ENCODE measurements at places on chromosomes 7 and 10.

DNA sequence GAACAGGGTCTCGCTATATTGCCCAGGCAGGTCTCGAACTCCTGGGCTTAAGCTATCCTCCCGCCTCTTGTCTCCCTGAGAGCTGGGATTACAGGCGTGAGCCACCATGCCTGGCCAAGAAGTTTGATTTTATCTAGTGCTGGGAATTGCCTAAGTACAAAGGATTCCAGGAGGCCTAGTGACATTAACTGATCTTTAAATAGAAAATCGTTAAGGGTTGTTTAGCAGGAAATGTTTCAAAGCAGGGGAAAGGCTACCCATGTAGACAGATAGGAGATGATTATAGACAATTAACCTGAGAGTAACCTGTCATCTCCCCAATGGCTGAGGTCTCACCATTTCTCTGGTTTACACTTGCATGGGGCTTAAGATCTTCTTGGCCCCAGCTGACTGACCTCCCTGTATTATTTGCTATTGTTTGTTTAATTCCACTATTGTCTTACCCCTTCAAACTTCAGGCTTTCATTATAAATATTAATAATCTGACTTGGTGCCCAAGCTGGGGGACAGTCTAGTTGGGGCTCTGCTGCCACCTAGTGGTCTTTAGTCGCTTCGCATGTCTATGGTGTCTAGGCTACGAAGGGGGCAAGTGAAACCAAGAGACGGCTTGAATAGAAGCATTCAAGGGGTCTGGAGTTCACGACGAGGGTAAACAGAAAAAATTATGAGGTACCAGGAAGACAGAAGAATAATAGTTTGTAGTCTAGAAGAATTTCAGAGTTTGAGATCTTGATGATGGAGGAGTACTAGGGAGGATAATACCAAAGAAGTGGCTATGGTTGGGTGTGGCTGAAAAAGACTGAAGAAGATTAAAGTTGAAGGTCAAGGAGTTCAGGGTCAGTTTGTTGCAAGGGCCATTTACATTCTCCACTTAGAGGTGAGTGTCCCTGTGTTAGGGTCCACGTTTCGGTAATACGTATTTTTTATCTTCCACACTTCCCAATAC is 40.4 kb upstream of the BPGM start:
- H3K4me3 ChIP-seq = no peak overlapping the region
- H3K4me1 ChIP-seq = no peaks in the 10 kb centered on the region
- H3K27me3 ChIP-seq = no peaks in the 10 kb centered on the region
- H3K36me3 ChIP-seq = no peaks in the 10 kb centered on the region

- H3K27ac ChIP-seq = no peak overlapping the region
- H3K4me3 ChIP-seq = no peak overlapping the region
- peaks cover 3% of the 10 kb centered on the region for H3K4me1 ChIP-seq
- DNase-seq = no peak
- H3K27me3 ChIP-seq = no peaks in the 10 kb centered on the region
Observed at GRCh38 chr7:24982917-24983316, 2.9 kb upstream of the OSBPL3 start.

DNA sequence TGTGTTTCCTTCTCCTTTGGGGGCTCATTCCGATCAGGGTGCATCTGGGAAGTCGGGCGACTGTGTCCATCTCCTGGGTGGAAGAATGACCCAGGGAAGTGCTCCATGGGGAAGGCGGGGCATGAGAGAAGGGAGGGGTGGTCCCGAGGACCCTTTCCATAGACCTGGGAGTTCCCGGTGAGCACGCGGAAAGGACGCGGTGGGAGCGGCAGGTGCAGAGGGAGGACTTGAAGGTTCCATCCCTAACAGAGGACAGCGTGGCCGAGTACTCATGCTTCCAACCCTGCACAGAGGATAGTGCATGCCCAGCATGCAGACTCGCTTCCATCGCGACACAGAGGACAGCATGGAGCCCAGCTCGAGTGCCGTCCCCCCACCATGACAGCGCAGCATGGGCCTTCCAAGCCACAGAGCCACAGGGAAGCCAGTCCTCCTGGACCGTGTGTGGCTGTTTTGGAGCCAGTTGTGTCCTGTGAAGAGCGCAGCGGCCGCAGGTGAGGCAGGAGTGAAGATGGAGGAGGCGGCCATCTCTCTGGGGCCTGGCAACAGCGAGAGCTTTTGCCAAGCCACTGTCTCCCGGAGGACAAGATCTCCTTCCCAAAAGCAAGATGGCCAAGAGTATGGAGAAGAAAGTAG is 281.4 kb downstream of the DNAJB6 start:
- H3K27ac ChIP-seq = no peak overlapping the region
- no peak overlapping the region for H3K4me3 ChIP-seq
- no peaks in the 10 kb centered on the region for H3K4me1 ChIP-seq
- peak; percentile 28 for DNase-seq

- H3K4me3 ChIP-seq = no peak overlapping the region
- H3K36me3 ChIP-seq = no peaks in the 10 kb centered on the region
- H3K4me1 ChIP-seq = no peaks in the 10 kb centered on the region
- no peaks in the 10 kb centered on the region for H3K27me3 ChIP-seq
- no peak for DNase-seq
Observed at GRCh38 chr7:49596701-49597491, 176.5 kb upstream of the VWC2 start.

DNA sequence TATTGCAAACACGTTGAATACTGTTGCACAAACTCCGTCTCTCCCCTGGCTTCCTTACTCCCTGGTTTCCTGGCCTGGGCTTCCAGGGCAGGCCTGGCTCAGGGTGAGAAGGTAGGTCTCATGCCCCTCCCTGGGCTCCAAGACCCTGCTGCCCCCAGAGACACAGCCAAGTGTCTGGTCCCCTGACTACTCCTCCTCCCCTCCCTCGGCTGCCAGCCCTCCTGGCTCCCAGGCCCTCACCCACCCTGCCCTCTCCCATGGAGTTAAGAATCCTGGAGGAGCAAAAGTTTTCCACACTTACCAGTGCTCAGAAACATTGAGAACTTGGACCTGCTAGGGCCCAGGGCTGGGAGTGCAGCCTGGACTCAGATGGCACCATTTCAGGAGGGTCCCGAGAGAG is 47.2 kb upstream of the RABGEF1 start:
- H3K27ac ChIP-seq = no peak overlapping the region
- no peak for DNase-seq
- no peaks in the 10 kb centered on the region for H3K4me1 ChIP-seq
- H3K4me3 ChIP-seq = no peak overlapping the region
- H3K36me3 ChIP-seq = no peaks in the 10 kb centered on the region

DNA sequence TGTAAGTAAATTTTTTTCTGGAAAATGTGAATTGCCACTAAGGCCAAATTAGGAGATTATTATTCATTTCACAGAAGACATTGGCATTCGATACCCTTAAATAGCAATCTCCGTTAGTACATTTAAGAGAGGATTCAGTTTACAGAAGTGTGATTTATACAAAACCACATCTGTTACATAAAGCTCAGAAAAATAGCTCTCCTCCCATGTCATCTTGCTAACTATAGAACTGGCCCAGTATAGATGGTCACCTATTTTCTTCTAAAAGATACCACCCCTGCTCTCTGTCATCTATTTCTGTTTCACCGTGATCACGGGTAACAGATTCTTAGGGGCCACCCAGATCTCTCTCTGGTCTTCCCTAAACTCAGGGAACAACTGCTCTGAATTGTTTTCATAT is 119.1 kb downstream of the HIP1 start:
- H3K27me3 ChIP-seq = no peaks in the 10 kb centered on the region
- H3K4me1 ChIP-seq = no peaks in the 10 kb centered on the region
- no peak for DNase-seq
- no peaks in the 10 kb centered on the region for H3K36me3 ChIP-seq
- no peak overlapping the region for H3K27ac ChIP-seq
- no peak overlapping the region for H3K4me3 ChIP-seq

GRCh38 chr7:133587903-133588302 is 335.0 kb downstream of the EXOC4 start:
- no peak for DNase-seq
- no peak overlapping the region for H3K27ac ChIP-seq
- H3K36me3 ChIP-seq = no peaks in the 10 kb centered on the region
- H3K4me3 ChIP-seq = no peak overlapping the region
- H3K4me1 ChIP-seq = no peaks in the 10 kb centered on the region

GRCh38 chr10:71721313-71721712 is 1.7 kb upstream of the C10orf105 start:
- no peaks in the 10 kb centered on the region for H3K36me3 ChIP-seq
- DNase-seq = no peak
- H3K27me3 ChIP-seq = no peaks in the 10 kb centered on the region
- no peaks in the 10 kb centered on the region for H3K4me1 ChIP-seq
- H3K4me3 ChIP-seq = no peak overlapping the region
- H3K27ac ChIP-seq = no peak overlapping the region

DNA sequence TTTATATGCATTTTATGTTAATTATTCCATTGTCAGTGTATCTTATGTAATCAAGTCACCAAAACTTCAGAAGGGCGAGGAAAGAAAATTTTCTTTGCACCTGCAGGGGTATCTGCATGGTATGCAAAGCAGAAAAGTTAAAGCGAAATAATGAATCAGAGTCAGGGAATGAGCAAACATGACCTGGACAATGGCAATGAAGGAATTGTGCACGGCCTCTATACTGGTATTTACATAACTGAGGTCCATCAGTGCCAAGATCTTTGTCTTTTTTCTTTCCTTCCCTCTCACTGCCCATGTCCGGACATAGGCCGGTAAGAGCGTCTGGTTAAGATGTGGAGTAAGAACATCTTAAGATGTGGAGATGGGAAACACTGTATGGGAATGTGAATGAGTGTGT is 14.4 kb upstream of the AKR1C3 start:
- H3K36me3 ChIP-seq = no peaks in the 10 kb centered on the region
- no peaks in the 10 kb centered on the region for H3K4me1 ChIP-seq
- H3K27ac ChIP-seq = no peak overlapping the region
- H3K27me3 ChIP-seq = no peaks in the 10 kb centered on the region
- no peak overlapping the region for H3K4me3 ChIP-seq

- no peaks in the 10 kb centered on the region for H3K27me3 ChIP-seq
- H3K4me1 ChIP-seq = no peaks in the 10 kb centered on the region
- no peak overlapping the region for H3K4me3 ChIP-seq
- H3K36me3 ChIP-seq = no peaks in the 10 kb centered on the region
- H3K27ac ChIP-seq = no peak overlapping the region
Observed at GRCh38 chr10:69426376-69426727, 9.6 kb upstream of the TACR2 start.

DNA sequence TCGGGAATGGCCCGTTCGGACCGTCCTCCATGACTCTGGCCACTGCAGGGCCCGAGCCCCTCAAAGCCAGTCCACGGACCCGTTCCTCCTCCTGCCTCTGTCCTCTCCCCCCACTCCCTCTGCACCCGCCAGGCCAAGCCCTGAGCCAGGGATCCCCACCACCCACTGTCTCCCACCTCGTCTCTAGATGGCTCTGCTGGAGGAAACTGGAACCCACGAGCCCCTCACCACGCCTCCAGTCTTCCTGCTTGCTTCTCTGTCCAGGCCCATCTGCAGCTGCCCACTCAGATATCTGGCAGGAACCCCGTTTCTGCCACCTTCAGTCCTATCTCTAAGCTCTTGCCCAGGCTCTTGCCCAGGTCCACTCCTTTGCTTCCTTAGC is 24.3 kb downstream of the GRID2IP start:
- no peak for DNase-seq
- no peak overlapping the region for H3K27ac ChIP-seq
- no peaks in the 10 kb centered on the region for H3K36me3 ChIP-seq
- no peaks in the 10 kb centered on the region for H3K27me3 ChIP-seq
- peak overlapping the region; percentile 71 for H3K4me3 ChIP-seq

DNA sequence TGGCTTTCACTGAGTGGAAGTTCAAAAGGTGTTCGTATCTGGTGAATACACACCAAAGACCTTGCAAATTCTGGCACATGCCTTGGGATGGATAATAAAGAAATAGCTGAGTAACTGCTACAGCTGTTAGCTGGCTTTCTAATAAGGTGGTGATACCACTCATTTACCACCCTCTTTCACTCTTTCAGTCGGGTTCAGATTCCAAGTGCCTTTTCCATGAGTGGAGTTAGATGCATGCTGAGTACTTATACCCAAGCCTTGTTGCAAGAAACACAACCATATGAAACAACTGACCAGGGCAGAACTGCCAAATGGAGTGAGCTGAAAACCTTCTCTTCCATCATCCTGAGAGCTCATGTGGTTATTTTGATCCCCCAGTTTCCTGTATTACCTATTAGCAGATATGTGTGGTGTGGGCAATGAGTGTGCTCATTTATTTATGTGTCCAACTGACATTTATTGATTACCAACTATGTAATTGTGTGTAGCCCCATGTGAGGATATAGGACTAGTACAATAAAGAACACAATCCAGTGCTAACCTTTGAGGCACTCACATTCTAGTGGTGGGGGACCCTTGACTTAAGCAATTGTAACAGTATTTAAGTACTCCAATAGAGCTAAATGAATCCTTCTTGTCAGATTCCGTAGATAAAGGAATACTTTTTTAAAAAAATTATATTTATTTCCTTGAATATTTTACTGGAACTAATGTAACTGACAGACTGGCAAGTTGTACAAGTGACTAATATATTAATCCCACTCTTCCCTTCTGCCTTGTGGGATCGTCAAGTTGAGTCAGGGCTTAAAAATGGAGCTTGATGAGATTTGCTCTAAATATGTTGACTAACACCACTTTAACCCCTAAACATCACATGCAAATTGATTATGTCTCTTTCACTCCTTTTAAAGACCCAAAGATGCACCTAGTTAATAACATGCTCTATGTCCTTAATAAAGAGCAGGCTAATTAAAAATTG is 124.7 kb downstream of the ARID5B start:
- no peaks in the 10 kb centered on the region for H3K27me3 ChIP-seq
- H3K4me3 ChIP-seq = no peak overlapping the region
- DNase-seq = no peak
- no peaks in the 10 kb centered on the region for H3K36me3 ChIP-seq
- no peaks in the 10 kb centered on the region for H3K4me1 ChIP-seq

DNA sequence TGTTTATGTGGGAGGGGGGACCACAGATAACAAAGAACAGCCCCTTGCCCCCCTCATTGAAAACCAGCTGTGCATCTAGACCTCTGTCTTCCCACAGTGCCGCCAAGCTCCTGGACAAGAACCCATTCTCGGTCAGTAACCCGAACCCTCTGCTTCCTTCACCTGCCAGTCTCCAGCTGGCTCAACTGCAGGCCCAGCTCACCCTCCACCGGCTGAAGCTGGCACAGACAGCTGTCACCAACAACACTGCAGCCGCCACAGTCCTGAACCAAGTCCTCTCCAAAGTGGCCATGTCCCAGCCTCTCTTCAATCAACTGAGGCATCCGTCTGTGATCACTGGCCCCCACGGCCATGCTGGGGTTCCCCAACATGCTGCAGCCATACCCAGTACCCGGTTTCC is 91.0 kb upstream of the PDCD4 start:
- H3K27me3 ChIP-seq = no peaks in the 10 kb centered on the region
- DNase-seq = no peak
- H3K36me3 ChIP-seq = no peaks in the 10 kb centered on the region
- no peak overlapping the region for H3K4me3 ChIP-seq
- H3K4me1 ChIP-seq = no peaks in the 10 kb centered on the region

DNA sequence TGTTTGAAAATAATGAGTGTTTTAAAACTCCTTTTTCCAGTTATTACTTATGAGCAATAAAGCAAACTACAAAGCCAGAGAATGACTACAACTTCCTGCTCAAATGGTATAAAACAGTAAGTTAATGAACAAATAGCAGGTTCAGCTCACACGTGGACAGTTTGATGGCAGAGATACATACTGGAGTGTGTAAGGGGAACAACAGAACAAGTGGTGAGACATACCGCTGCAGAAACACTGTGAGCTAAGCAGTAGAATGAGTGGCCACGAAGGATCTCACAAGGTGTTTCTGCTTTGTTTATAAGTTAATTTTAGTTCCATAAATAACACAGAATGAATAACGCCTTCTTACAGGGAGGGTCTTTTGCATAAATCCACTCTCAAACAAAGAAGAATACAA is 3.0 kb upstream of the MKX start:
- peaks cover 12% of the 10 kb centered on the region for H3K4me1 ChIP-seq
- no peak overlapping the region for H3K4me3 ChIP-seq
- H3K36me3 ChIP-seq = no peaks in the 10 kb centered on the region
- H3K27ac ChIP-seq = no peak overlapping the region
- no peak for DNase-seq
- H3K27me3 ChIP-seq = peaks cover 45% of the 10 kb centered on the region

Data from breast epithelium (tissue), 4 donors.